G401 (cell line): ENCODE measurements at places on chromosomes 5 and 9. TPM values are rescaled to one million over a fixed set of nuclear protein-coding genes. Genes with fewer than 3 reads are reported as not detected.

GRCh38 chr5:88895681-88896501 lies 12.9 kb upstream of the MEF2C start:
- no peak for DNase-seq

TOMM5 gene
- total RNA-seq = 353 and 360 TPM in 2 replicates

SV2C gene
- total RNA-seq = 0.43 and 0.85 TPM in 2 replicates

TMEM215 gene
- total RNA-seq = not detected in 2 replicates
